ENCODE measurements at places on chromosomes 5 and 9.

- no peak for DNase-seq
Measured at GRCh38 chr5:126284977-126285696, 138.1 kb upstream of the GRAMD2B start.

- DNase-seq: no peak
Measured at GRCh38 chr5:86613455-86613854, 4.3 kb upstream of the COX7C start.

- no peak for DNase-seq
Measured at GRCh38 chr9:82308836-82309235, 320.3 kb downstream of the SPATA31D1 start.

- DNase-seq: no peak
Measured at GRCh38 chr5:179326122-179326927, 18.9 kb downstream of the ADAMTS2 start.

- DNase-seq: no peak
Measured at GRCh38 chr5:171419688-171420430, 412 bp downstream of the FGF18 start.

DNA sequence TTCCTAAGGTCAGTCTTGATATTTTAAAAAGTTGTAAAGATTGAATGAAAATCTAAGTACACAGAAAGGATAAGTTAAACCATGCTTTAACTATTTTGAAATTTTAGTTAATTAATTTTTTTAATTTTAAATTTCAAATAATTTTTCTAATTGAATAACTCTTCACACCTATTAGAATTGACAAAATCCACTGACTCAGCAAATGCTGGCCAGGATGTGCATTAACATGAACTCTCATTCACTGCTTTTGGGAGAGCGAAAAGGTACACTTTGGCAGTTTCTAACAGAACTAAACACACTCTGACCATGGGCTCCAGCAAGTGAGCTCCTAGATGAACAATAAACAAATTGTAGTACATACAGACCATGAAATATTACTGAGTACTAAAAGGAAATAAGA is 209.5 kb downstream of the PTPRD start:
- DNase-seq: no peak

DNA sequence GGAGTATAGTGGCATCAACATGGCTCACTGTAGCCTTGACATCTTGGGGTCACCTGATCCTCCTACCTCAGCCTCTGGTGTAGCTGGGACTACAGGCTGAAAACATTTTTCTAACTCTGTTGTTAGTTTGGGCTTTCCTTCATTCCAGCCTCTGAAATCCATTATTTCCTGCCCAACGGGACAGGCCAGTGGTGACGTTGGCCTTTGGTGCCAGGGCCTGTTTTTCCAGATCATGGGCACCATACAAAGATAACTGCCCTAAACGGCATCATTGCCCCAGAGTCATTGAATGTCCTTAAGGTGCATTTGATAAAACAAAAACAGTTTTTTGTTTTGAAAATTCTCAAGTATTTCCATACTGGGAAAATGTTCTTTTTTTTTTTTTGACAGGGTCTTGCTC is 32.1 kb downstream of the PIK3R1 start:
- no peak for DNase-seq

- DNase-seq: no peak
Measured at GRCh38 chr5:125004009-125004408, 257.6 kb upstream of the ZNF608 start.

GRCh38 chr9:126925876-126926275 is 11.3 kb downstream of the RALGPS1 start:
- no peak for DNase-seq

- no peak for DNase-seq
Measured at GRCh38 chr9:127489471-127490115, 38.3 kb downstream of the LRSAM1 start.

DNA sequence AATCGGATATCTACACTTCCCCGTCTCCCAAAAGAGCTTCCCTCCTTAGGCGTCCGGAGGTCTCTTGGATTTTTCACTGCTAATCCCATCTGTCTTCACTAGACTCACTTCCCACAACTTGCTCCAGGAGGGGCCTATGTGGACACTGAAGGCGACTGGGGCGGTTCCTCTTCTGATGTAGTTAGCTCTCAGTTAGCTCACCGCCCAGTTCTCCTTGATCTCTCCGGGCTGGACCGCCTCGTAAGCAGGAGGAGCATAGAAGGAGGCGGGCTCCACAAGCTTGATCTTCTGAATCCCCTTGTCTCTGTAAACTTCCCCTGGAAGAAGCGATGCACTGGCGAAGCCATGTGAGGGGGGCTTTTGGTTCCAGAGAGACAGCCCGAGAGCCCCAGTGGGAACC is 112.0 kb upstream of the SELENOP start:
- no peak for DNase-seq

DNA sequence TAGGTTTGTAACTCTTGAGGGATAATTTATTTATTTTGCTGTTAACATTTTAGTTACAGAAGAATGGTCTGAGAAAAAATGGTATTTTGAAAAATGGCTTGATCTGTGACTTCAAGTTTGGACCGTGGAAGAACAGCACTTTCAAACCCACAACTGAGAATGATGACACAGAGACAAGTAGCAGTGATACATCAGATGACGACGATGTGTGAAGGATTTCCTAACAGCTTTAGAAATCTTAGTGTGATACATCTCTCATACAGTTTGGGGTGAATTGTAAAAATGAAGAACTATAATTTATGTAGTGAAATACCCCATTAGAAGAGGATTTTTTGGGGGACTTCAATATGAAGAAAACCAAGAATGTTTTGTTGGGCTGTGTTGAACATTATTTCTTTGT is 88.7 kb downstream of the GPBP1 start:
- no peak for DNase-seq

DNA sequence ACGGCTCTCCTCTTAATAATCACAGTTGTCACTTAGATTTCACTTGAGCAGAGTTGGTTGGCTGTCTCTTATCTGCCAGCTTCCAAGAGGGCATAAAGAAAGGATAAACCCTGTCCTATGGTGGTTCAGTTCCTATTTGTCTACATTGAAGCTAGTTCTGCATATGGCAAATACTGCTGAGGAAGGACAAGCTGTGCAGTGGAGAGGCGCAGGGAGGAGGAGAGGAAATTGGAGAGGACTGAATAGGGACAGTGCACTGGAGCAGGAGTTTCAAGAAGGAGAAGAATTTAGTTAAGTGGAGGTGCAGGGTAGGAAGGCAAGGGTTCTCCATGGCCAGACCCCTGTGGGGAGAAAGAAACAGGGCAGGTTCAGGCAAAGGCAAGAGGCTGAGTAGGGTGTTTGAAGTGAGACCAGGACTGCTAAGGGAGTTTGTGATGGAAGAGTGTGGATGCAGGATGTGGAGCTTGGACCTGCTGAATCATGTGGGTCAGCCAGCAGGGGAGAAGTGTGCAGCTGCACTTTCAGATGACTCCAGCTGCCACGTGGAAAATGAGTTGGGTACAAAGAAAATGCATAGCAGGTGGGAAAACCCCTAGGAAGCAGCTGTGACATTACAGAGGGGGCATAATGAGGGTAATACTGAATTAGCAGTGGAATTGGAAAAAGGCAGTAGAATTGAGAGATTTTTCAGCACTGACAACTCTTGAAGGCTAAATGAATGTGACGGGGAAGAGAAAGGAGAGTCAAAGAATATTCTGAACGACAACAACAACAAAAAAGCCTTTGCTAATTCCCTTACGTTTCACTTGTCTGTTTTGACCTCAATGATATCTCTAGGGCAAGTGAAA is 66.8 kb downstream of the MAMDC2 start:
- no peak for DNase-seq

DNA sequence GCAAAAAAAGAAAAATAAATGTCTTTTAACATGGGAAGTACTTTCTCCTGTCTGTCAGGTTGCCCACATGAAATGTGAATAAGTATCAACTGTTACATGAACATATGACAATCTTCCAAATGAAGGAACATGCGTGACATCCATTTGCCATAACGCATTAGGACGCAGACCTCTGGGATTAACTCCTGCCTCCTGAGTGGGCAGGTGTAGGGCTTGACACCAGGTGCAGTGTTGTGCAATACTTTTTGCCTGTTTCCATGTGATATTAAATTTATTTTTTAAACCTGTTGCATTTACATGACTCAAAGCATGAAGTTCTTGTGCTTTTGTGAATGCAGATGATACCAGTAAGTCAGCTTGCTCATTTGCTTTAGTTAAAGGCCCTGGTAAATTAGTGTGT is 8.7 kb upstream of the TMEM141 start:
- DNase-seq: no peak

- no peak for DNase-seq
Measured at GRCh38 chr5:167415779-167416746, 875.4 kb upstream of the WWC1 start.

Data from progenitor cell of endocrine pancreas (in vitro differentiated cells).